EH (cell line): ENCODE measurements at places on chromosomes 1 and 21.

- no peak for DNase-seq
Measured at GRCh38 chr1:238232084-238232710, 341.5 kb upstream of the ZP4 start.

DNA sequence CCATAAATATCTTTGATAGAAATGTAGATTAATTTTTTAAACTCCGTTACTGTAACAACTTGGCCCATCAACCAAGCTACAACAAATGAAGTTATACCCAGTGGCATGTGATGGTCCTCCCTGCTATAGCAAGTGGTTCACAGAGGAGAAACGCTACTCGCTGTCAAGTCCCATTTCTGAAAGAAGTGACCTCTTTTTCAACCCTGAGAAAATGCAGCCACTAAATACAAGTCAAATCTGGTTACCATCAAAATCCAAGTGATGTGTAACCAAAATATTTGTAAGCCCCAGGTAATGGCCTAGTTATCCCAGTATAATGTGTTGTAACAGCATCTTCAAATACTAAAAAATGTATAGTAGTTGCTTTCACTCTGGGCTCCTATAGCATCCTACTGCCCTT is 151.8 kb downstream of the MIS18A start:
- DNase-seq, result no peak

DNA sequence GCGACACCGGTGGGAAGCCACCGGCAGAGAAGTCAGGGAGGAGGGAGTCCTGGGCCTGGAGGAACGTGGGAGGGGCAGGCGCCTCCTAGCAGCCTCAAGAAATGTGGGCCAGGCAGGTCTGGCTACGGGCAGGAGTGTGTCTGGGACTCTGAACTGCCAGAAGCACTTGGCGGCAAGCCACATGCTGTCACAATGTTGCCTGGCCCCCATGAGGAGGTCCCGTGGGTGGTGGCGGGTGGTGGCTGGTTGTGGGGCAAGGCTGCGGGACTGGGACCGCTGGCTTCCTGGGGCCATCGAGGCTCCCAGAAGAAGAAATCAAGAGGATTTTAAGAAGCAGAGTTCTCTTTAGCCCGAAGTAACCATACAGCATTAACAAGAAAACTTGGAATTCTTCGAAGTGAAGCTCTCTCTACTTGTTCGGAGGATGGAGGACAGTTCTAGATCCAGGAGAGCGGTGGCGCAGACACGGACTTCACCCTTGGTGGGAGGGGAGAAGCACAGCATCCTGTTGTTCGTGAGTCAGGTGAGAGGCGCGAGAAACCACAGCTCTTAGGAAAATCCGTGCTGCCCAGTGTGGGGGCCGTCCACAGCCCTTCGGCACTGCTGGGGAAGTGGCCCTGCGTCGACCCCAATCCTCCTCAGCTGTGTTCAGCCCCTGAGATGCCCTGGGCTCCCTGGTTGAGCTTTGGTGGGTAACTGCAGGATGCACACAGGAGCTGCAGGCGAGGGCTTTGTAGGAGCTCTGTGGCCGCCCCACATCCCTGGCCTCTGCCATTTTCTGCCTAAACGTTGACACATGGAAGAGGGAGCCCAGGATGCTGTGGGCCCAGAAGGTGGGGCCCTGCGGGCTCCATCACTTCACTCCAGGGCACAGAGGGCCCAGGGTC is 12.4 kb downstream of the SKI start:
- DNase-seq, result peak; percentile 57

DNA sequence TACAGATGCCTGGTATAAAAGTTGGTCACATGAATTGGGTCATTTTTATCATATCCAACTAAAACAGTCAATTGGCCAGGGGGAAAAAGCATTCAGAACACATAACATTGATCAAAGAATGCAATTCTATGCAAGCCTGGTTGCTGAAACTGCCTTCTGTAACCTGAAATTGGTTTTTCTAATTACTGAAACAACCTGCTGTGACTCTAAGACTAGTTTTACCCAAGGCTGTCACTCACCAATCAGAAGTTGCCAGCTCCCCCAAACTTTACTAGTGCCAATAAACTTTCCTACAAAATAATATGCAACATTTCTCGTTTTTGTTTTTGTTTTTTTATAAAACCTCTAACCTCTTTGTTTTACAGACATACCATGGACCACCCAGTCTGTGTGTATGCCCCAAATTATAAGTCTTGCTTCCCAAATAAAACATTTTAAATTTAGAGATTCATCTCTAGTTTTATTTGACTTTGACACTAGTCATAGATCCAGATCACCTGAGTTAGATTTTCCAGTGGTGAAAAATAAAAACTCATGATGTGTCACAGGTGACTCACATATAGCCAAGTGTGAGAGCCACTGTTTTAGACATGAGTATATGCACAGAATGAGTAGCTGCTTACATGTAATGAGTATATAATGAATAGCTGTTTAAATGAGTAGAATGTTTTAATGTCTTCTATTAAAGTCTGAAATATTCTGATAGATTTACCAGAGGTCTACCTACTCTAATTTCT is 64.2 kb upstream of the CR2 start:
- DNase-seq, result peak; percentile 40

DNA sequence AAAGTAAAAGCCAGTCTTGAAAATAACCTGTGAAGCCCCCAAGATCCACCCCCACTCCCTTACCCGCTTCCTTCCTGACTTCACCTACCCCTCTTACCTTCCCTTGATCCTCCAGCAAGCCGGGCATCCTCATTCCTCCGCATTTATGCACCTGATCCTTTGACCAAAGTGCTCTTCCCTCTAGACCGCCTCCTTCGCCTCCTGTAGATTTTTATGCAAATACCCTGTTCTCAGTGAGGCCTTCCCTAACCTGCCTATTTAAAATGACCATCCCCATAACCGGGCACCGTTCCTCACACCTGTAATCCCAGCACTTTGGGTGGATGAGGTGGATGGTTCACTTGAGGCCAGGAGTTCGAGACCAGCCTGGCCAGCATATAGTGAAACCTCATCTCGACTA is 1.1 kb upstream of the NENF start:
- DNase-seq, result no peak

DNA sequence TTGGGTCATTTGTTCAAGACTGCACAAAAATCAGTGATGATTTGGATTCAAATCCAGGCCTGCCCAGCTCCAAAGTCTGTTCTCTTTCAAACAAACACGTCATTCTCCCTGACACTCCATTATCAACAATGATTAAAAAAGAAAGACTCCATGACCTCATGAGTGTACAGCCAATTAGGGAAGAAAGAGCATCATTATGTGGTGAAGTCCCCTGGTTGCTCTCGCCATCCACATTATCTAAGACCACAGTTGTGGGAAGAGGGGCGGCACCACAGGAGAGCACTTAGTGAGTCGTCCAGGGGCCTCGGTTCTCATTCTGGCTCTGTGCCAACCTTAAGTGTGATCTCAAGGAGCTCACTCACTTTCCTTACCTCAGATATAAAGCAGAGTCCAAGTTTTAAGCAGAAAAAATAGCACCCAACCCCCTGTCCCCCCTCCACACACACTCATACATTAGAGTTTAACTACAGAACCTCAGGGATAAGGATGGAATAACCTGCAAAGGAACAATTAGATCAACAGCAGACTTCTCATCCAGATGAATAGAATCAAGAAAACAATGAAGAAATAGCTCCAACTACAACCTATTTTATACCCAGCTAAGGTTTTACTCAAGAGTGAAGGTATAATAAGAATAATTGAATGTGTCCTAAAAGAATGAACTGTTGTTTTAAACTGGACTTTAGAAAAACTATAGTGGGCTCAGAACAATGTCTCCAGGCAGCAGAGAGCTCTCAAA is 47.8 kb downstream of the COL6A1 start:
- DNase-seq, result no peak

GRCh38 chr1:84635429-84635828 is 54.8 kb downstream of the SSX2IP start:
- DNase-seq, result no peak

GRCh38 chr1:94719926-94720793 is 100.0 kb upstream of the SLC44A3 start:
- DNase-seq, result no peak

DNA sequence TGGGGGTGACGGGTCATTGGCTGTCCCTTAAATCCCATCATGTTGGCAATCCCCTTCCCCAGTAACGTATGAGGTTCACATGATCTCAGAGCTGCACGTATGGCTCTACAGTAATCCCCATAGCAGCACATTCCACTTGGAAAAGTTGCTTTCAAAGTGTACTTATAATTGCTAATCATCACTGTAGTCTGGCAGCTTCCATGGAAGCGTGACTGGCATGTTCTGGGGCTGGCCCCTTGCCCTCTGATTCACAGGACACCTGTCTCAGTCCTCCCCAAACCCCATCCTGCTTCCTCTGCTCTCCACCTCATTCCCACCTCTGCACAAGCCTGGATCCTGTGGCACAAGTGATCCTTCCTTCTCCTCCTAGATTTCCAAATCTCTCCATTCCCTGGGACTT is 102.2 kb downstream of the TSEN15 start:
- no peak for DNase-seq

DNA sequence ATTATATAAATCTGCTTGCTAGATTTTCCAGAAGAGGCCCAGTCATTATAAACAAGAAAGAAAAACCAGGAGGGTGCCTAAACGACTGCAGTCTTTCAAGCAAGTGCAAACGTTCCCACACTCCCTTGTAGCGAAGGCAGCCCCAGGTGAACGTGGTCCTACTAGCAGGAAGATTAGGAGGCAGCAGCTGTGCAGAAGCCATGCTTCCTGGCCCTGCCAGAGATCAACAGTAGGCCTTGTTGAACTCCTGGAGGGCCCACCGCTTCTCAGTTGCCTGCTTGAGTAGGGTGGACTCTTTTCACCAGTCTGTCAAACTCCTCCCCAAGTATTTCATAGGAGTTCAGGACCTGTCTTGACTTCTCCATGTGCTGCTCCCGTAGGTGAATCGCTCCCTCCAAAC is 163.0 kb upstream of the GORAB start:
- DNase-seq, result no peak

GRCh38 chr1:212862111-212862690 is 4.1 kb downstream of the FLVCR1 start:
- no peak for DNase-seq

DNA sequence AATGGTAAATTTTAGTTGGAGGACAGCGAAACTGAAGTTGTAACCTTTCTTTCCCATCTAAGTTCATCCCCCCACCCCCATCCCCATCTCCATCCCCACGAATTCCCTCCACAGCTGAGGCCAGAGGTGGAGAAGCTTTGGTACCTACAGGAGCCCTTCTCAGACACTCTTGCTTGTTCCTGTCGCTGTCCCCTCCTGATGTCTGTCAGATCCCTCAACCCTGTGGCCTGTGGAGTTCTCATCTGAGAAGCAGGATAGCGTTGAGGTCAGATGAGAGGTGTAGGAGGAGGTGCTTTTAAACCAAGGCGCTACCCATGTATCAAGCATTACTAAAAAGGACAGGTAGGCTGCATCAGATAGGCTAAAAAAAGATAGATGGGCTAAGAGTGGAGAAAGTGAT is 769 bp downstream of the NTPCR start:
- peak; percentile 30 for DNase-seq

- no peak for DNase-seq
Measured at GRCh38 chr1:207822124-207822601, 70.3 kb downstream of the CD46 start.
